Thoracic aorta endothelial cell (primary cell): ENCODE measurements at places on chromosomes 16 and 17. TPM values are rescaled to one million over a fixed set of nuclear protein-coding genes. Genes with fewer than 3 reads are reported as not detected.

Gene SCARF1
- 90.2 and 95.1 TPM in 2 replicates for total RNA-seq

Gene CLEC10A
- not detected in 2 replicates for total RNA-seq

Gene PLEKHM1
- 24.9 and 35.0 TPM in 2 replicates for total RNA-seq

Gene FAM222B
- total RNA-seq = 10.5 and 16.9 TPM in 2 replicates

Gene LGALS9
- total RNA-seq = 5.6 and 12.3 TPM in 2 replicates

Gene CCL16
- total RNA-seq = 1.1 and 1.5 TPM in 2 replicates

Gene FAM234A
- 62.6 and 66.9 TPM in 2 replicates for total RNA-seq

Gene CD300A
- total RNA-seq = not detected in 2 replicates

Gene TP53TG3B
- total RNA-seq = not detected in 2 replicates

Gene KRTAP4-9
- not detected in 2 replicates for total RNA-seq

Gene ADPRM
- total RNA-seq = 9.7 and 10.4 TPM in 2 replicates

Gene CRHR1
- not detected in 2 replicates for total RNA-seq

Gene EFTUD2
- 201 and 220 TPM in 2 replicates for total RNA-seq

Gene PLA2G10
- total RNA-seq = not detected in 2 replicates

Gene HLF
- under 0.01 and 0.22 TPM in 2 replicates for total RNA-seq
